Astrocyte of the spinal cord (primary cell): ENCODE measurements at places on chromosomes 3 and 15.

DNA sequence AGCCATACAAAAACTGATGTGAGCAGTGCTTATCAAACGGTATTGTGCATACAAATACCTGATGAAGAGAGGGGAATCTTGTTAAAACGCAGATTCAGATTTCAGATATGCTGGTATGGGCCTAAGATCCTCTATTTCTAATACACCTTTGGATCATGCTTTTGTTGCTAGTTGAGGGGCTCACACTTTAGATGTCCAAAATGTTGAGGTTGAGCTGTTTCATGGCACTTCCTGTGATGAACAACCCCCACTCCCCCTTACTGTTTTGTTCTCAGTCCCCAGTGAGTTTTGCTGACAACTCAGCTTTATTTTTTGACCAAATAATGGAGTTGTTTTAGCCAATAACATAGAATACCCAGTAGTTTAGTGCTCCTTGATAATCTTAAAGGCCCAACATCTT is 53.2 kb downstream of the ROBO2 start:
- DNase-seq = no peak

- peak; percentile 15 for DNase-seq
These were observed 61.8 kb downstream of the SLC7A14 start for GRCh38 chr3:170524073-170524472.

- no peak for DNase-seq
These were observed 117.9 kb downstream of the LRRC28 start for GRCh38 chr15:99369196-99369595.

GRCh38 chr15:80173022-80173759 is 20.4 kb downstream of the FAH start:
- DNase-seq = peak; percentile 54

GRCh38 chr3:134037168-134037567 is 7.4 kb upstream of the SLCO2A1 start:
- DNase-seq = no peak

DNA sequence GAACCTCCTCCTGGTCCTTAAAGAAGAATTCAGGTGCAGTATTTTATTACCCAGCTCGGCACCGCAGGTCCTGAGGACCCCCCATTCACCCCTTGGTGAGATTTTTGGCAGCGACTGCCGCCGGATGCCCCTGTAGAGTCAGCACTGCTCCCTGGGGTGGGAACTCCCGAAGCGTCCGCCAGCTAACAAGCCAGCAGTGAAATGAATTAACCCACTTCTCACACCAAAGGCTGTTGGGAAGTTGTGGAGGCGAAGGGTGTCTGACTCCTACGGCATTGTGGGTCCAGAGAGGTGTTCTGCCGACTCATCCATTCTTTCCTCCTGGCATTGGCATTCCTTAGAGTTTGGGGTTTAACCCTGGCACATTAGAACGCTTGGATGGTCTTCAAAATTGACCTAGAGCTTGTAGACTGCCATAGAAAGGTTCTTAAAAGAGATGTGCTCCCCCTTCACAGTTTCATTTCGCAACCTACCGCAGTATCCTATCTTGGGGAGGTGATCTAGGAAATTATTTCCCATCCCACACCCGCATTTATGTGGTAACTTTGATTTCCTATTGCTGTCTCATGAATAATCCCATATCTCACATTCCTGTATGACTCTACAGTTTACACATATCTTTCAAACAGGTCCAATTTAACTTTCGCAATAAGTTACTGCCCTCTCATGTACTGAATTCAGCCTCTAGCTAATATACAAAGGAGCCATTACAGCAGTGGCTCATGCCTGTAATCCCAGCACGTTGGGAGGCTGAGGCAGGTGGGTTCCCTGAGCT is 879 bp upstream of the EIF5A2 start:
- peak; percentile 63 for DNase-seq
